Activated CD4-positive, alpha-beta T cell treated with anti-CD3 and anti-CD28 coated beads, Interleukin-2, amount 10 ng/mL, durations not matched to agents 7 days and 5 days (primary cell): ENCODE measurements at places on chromosomes 16 and 17. TPM values are rescaled to one million over a fixed set of nuclear protein-coding genes. Genes with fewer than 3 reads are reported as not detected.

Gene SLC12A3
- not detected for total RNA-seq

Gene CCDC182
- total RNA-seq: not detected

Gene TBC1D3C
- total RNA-seq: not detected

Gene CCDC78
- 1.6 TPM for total RNA-seq

Gene PPM1E
- total RNA-seq: not detected

Gene CCDC200
- not detected for total RNA-seq

Gene TBC1D3
- not detected for total RNA-seq

Gene KIF18B
- 109 TPM for total RNA-seq

Gene AARS1
- total RNA-seq: 99.8 TPM

Gene ANKRD40CL
- total RNA-seq: not detected

Gene ACAP1
- total RNA-seq: 775 TPM

Gene RCVRN
- total RNA-seq: not detected

Gene TSPAN10
- total RNA-seq: 0.75 TPM

Gene AURKB
- total RNA-seq: 188 TPM

Gene ST6GALNAC1
- total RNA-seq: 2.1 TPM

Gene PRSS21
- 0.27 TPM for total RNA-seq

Gene IGF2BP1
- 0.04 TPM for total RNA-seq

Gene KRT17
- total RNA-seq: 0.25 TPM

DNA sequence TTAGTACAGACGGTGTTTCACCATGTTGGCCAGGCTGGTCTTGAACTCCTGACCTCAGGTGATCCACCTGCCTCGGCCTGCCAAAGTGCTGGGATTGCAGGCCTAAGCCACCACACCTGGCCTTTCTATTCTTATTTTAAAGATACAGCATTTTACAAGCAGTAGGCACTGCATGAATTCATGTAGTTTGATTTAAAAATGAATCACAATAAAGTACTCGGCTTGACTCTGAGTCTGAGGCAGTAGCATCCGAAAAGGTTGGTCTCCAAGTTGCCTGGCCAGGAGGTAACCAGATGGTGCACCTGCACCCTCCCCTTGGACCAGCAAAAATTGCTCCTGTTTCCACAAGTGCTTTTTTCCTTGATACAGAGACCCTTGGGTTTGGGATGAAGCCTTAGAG is 35.6 kb downstream of the MAP2K6 start:
- no peak for DNase-seq

GRCh38 chr17:68195667-68196393 is 52.0 kb upstream of the AMZ2 start:
- no peak for DNase-seq

GRCh38 chr17:72877348-72877747 is 215.1 kb downstream of the SLC39A11 start:
- DNase-seq: no peak

DNA sequence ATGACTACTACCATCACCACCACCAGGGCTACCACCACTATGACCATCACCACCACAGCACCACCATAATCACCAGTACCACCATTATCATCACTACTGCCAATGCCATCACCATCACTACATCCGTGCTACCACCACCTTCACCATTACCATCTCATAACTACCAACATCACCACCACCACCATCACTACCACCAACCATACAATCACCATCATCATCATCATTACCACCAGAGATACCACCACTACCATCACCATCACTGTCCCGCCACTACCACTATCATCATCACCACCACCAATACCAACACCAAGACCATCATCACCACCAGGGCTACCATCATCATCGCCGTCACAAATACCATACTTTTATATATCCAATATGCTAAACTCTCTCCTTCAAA is 369.6 kb upstream of the DYNLRB2 start:
- DNase-seq: no peak

DNA sequence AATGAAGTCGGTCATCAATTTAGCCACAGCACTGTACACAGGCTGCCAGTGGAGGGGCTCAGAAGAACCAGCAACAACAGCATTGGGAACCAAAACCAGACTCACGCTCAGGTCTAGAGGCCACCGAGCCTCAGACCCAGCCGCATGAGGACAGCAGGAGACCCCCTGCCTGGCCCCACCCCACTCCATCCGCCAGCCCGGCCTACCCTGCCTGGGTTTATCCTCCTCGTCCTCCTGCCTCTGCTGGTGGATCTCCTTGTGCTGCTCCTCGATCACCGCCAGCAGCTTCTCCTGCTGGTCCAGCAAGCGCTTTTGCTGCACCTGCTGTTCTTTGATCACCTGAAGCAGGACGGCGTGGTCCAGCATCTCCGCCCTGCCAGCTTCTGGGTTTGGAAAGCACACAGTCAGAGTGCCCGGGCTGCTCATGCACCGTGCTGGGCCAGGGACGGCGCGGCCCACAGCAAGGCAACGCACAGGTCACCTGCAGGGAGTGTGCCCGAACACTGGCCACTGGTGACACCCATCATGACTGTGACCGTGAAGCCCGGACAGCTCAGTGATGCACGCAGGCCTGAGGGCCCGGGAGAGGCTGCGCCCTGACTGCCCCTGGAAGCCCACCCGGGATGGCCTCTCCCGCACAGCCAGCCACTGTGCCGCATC is 7.7 kb downstream of the NDUFAF8 start:
- no peak for DNase-seq

DNA sequence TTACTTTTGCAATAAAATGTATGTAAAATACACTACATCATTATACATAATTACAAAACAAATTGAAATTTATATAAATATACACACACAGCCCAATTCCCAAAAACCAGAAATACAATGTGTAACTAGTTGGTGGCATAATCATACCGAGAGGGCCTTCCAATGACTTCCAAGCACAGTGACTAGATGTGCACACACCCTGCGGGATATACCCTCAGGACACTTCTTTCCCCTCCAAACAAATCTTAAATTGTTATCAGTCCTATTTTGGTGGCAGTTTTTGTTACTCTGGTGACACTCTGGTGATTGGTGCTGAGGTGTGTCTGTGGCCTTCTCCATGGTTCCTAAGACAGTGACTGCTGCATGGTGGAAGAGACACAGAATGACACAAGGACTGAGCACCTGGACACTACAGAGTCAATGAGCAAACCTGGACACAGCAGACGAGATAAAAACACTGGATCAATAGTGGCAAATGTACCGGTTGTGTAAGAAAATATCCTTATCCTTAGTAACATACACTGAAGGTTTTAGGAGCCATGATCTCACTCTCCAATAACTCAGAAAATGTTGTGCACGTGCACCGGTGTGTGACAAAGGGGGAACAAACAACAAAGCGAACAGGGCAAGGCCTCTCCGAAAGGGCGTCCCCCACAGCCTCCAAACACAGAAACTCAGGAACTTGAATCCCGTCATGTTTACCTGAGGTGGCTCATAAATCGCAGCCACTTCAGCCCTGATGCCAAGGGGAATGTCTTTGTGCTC is 32.9 kb downstream of the NPLOC4 start:
- no peak for DNase-seq

DNA sequence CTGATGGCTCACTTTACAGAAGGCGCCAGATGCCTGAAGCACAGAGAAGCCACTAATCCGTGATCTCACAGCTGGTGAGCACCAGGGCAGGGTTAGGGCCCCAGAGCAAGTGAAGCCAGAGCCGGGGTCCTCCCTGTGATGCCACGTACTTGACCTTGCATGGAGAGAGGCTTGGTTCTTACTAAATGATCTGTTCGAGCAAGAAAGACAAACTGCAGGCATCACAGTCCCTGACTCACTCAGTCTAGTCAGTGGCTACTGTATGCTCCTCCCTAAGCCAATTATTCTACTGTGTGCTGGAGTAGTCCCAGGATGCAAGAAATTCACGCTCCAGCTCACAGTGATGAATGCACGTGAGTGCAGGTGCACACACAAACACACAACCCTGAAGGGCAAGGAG is 55.4 kb downstream of the SDK2 start:
- DNase-seq: no peak

DNA sequence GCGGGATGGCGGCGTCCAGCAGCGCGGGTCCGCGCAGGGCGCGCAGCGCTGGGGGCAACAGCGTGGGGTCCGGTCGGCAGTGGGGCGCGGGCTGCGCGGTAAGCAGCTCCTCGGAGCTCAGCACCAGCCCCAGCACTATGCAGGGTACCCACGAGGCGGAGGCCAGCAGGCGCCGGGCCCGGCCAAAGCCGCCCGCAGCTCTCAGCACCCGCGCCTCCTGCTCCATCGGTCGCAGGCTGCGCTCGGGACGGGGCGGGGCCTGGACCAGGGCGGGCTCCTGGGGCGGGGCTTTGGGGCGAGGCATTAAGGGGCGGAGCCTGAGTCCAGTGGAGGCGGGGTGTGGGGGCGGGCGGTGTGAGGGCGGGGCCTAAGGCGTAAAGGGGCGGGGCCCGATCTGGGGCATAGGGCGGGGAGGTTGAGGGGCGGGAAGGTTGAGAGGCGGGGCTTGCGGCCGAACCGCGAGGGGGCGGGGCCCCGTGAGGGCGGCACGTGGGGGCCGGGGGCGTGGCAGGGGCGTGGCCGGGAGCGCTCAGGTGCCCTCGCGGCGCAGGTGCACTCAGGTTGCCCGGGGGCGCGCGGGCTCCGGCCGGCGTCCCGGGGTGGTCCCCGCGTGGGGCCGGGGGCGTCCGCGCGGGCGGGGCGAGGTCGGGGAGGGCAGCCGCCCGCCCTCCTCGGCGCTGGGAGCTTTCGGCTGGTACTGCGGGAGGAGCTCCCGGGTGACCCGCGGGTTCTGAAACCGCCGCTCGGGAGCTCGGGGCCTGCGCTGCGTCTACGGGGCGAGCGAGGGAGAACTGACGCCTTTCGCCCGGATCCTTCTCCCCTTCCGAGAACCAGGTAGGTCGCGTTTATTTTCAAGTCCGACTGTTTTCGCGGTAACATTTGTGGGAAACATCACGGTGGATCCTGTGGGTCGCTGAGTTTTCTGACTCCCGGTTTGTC is 1.4 kb upstream of the SLC22A31 start:
- DNase-seq: peak; percentile 73

- DNase-seq: no peak
Measured at GRCh38 chr17:3502466-3502865, 26.7 kb downstream of the ASPA start.

GRCh38 chr17:2292100-2292499 is 11.5 kb downstream of the SMG6 start:
- DNase-seq: no peak

- peak; percentile 47 for DNase-seq
Measured at GRCh38 chr16:72501739-72502593, 330.0 kb upstream of the PMFBP1 start.

DNA sequence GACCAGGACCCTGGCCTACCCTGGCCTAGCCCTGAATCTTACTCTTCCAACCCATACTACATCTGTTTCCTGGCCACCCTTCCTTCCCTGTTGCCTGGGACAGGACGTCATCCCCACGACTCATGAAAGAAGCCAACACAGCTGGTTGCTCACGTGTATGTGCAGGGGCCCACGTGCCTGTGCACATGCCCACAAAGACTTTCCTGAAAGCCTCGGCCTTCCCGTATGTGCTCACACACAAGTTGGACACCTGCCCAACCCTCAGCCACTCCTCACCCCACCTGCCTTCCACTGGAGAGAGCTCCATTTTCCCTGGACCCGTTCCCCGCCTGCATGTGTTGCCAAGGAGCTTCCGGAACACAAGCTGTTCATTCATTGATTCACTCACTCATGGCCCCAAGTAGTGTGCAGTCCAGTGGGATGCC is 7.0 kb downstream of the PLXDC1 start:
- no peak for DNase-seq

- DNase-seq: no peak
Measured at GRCh38 chr16:89925596-89926079, 2.5 kb downstream of the TUBB3 start.

DNA sequence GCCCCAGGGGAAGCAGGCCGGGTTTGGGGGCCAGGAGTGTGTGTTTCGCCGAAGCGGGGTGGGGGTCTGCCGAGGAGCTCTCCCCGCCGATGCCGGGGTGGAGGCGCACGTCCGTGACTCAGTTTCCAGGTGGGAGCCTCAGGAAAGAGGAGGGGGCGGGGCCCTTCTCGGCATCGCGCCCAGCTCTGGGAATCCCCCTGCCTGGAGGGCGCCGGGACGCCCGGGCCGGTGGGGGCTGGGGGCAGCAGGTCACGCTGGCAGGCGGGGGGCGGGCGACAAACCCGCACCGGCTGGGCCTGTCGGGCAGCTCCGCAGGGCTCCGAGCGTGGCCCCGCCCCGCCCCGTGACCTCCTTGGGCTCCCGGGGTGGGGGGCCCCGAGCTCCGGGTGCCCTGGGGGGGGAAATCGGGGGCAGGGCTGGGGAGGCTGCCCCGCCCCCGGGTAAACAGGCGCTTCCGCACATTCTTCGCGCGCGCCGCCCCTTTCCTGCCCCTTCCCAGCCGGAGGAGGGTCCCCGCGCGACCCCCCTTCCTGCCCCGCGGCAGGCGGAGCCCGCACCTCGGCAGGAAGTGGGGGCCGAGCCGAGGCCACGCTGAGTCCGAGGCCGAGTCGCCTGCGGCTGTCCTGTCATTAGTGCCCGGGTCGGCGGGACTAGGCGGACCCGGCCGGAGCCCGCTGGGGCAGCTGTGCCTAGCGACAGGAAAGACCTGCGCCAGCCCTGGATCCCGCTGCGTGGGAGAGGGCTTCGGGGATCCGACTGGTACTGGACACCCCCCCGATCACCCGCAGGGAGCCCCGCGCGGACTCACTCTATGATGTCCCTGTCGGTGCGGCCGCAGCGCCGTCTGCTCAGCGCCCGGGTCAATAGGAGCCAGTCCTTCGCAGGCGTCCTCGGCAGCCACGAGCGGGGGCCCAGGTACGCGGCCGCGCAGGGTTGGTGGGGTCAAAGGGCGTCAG is 9.3 kb downstream of the RIPOR1 start:
- peak; percentile 63 for DNase-seq

- no peak for DNase-seq
Measured at GRCh38 chr17:42841975-42842685, 2.2 kb upstream of the AOC2 start.
